ENCODE measurements at places on chromosomes 6 and 20. TPM values are rescaled to one million over a fixed set of nuclear protein-coding genes. Genes with fewer than 3 reads are reported as not detected.

- peak; percentile 18 for DNase-seq
These were observed 70.9 kb downstream of the LCA5 start for GRCh38 chr6:79466207-79466834.

- DNase-seq, result no peak
These were observed 105.6 kb downstream of the BTBD3 start for GRCh38 chr20:12023194-12023795.

DNA sequence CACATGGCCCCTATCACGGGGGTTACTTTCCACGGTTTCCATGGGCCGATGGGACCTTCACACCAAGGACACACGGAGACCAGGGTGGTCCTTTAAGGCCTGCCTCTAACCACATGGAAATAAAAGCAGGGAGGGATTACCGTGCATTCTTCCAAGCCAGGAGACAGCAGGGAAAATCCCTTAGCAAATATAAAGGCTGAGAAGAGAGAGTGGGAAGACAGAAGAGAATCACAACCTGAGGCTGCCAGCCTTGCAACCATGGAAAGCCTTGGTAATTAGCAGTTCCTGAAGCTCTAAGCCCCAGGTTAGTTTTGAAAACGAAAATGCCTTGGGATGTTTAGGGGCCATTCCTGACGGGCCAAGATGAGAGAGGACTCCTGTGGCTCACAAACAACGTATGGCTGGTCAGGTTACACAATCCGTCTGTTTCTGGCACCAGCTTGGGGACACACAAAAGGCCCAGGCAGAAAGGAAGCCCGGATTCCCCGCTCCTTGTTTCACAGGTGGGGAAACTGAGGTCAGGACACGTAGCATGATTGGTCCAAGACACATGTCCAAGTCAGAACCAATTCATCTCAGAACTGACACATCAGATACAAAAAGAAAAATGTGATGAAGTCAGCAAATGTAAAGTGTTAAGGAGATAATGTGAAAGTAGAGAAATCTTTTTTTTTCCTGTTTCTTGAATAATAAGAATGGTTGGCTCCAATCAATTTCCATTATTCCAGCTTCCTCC lies 2.8 kb downstream of the PREX1 start:
- DNase-seq, result no peak

GRCh38 chr20:10079964-10080363 lies 45.2 kb downstream of the ANKEF1 start:
- no peak for DNase-seq

DNA sequence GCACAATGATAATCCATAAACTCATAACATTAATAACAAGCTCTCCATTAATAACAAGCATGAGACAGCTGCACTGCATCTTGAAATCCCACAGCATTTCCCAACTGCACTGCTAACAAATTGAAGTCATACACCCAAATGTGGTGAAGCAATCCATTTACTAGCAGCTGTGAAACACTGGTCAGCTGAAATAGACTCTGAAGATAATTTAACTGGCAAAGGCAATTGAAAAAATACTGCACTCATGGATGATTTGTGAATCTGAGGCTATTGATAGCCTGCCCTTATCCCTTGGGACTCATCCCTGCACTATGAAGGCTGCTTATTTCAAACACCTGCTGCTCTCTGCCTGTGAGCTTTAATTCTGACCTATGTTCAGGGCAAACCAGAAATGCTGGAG lies 49.1 kb upstream of the PLCB1 start:
- no peak for DNase-seq

Gene CFAP61
- not detected for total RNA-seq

GRCh38 chr6:26352315-26352714 lies 12.7 kb upstream of the BTN3A2 start:
- no peak for DNase-seq

Gene OOEP
- total RNA-seq, result 0.13 TPM

GRCh38 chr20:41150664-41151063 lies 13.3 kb downstream of the PLCG1 start:
- DNase-seq, result peak; percentile 95

DNA sequence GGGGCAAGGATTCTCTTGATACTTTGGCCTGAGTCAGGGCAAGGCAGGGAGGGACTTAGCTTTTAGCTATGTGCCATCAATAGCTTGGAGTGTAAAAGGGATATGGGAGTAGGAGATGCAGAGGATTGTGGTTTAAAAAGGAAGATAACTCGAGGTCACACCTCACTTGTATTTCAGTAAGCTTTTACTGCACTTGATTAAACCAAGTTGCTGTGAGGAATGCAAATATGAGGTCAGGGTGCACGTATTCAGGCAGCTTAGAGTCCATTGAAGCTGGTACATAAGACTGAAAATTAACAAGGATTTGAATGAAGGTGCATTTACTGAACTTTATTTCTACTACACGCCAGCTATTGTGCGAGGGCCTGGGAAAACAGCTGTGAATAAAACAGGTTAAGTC lies 32.1 kb downstream of the DSTN start:
- no peak for DNase-seq

Gene BPHL
- total RNA-seq, result 10.1 TPM

Gene HS3ST5
- total RNA-seq, result not detected

Gene NKAPL
- total RNA-seq, result under 0.01 TPM

- DNase-seq, result no peak
These were observed 5.2 kb downstream of the OCSTAMP start for GRCh38 chr20:46545077-46545826.

Gene JAG1
- 113 TPM for total RNA-seq

Gene NRN1
- total RNA-seq, result 28.1 TPM

DNA sequence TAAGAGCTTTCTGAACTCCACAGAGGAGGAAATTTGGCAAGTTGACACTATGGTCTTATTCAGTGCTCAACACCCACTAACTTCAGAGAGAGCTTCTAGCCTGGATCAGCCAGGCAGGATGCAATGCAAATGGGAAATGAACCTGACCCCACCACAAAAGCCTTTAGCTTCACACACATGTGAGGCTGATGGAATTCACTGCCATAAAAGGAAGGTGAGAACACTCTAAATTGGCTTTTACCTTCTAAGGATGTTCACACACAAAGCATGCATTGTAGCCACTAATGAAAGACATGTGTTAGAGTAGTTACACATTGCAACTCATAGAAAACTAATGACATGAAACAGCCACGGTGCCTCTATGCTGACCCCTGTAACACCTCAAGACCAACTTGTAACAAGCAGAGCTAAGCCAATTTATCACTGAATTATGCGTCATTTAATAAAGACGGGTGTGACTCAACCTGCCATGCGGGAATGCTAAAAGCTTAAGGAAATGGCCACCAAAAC lies 262.1 kb downstream of the HACE1 start:
- peak; percentile 51 for DNase-seq

DNA sequence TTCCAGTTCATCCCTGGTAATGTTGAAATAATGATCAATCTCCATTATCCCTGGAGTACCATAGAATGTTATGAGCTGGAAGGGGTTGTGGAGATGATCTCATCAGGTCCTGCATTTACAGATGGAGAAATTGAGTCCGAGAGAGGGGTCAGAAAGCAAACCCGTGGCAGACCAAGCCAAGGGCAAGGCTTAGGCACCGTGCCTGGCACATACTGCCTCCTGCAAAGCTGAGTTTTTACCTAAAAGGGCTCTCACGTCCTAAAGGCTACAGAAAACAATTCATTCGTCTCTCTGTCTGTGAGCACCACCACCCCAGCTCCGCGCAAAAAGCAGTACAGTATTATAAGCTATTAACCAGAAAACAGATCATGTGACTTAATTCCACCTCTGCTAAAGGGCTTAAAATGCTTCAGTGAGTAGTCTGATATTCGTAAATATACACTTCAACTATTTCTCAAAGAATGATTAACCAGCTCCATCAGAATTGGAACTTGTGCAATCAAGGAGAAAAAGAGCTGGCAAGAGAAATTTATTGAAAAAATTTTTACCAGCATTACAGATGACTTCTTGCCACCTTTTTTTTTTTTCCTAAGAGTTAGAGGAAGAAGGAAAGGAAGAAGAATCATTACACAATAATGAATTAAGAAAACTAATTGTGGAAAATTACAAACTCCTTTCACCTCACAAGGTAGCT lies 3.4 kb upstream of the PARD6B start:
- DNase-seq, result no peak

DNA sequence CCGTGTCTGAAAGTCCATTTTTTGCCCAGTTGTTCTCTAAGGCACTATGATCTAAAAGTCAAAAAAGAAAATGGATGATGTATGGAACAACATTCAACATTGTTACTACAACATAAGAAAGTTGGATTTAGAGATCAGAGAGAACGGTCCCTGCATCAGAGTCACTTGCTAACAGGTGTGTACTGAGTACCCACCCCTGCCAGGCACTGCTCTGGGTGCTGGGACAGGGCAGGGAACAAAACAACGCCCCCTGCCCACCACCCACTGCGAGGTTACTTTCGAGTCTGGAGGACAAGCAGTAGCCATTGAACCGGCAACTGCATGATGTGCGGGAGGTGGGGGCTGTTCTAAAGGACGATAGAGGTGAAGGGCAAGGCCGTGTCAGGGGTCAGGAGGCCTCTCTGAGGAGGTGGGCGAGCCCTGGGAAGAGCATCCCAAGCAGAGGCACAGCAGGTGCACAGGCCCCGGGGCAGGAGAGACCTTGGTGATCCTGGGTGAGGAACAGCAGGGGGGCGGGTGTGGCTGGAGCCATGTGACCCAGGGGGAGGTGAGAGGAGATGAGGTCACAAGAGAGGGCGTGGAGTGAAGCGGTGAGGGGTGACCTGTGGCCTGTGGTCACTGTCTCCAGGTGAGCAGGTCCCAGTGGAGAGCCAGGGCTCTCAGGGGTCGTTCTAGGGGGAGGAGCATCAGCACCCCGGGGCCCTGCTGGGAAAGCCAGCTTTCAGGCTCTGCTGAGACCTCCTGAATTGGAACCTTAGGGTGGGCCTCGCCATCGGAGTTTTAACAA lies 197.5 kb upstream of the SULF2 start:
- no peak for DNase-seq

Gene GTSF1L
- total RNA-seq, result not detected

Gene HUS1B
- 0.51 TPM for total RNA-seq

DNA sequence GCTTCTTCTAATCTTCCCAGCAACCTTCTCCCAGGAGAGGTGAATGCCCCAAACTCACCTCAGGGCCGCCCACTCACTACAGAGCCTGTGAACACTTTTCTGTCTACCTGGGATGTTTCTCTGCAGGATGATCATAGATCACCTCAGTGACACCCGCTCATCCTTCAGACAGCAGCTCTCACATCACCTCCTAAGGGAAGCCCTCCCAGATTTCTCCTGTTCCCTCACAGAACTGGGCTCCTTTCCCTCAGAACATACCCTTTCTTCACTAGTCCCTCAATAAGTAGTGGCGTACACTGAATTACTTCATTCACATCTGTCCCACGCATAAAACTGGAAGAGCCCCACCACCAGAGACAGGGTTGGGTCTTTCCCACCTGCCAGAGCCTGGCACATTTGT lies 57.8 kb downstream of the CDK5RAP1 start:
- no peak for DNase-seq

DNA sequence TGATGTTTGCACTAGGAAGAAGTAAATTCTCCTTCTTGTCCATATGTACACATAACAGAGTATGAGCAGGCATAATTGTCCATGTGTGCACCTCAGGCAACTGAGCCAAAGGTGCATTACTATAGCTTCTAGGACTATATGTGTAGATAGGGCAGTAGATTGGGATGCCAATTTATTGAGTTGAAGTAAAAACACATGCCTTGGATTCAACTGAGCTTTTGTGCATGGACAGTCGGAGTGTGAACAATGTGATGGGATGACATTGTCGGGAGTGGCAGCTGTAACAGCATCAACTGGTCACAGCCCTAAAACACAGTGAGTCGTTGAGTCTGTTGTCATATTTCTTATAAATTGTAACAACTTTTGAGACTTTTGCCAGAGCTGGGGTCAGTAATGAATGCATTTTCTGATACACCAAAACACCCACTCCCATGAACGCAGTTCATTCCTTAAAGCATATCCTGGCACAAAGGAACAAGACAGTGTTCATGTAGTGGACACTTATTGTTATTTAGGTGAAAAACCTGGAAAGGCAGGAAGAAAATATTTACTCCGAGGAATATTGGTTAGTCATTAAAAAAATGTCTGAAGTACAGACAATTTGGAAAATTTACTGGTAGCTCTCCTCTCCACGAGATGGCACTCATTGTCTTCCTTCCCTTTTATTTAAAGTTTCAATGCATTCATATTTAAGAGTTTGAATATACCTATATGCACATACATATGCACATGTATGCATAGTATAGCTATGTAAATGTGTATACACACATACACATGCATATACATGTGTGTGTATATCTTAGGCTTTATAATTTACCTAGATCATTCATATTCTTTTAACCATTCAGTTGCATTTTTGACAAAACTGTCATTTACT lies 302.0 kb upstream of the STXBP5 start:
- DNase-seq, result peak; percentile 28

- DNase-seq, result no peak
These were observed 26.3 kb downstream of the PRDM1 start for GRCh38 chr6:106112433-106112832.

DNA sequence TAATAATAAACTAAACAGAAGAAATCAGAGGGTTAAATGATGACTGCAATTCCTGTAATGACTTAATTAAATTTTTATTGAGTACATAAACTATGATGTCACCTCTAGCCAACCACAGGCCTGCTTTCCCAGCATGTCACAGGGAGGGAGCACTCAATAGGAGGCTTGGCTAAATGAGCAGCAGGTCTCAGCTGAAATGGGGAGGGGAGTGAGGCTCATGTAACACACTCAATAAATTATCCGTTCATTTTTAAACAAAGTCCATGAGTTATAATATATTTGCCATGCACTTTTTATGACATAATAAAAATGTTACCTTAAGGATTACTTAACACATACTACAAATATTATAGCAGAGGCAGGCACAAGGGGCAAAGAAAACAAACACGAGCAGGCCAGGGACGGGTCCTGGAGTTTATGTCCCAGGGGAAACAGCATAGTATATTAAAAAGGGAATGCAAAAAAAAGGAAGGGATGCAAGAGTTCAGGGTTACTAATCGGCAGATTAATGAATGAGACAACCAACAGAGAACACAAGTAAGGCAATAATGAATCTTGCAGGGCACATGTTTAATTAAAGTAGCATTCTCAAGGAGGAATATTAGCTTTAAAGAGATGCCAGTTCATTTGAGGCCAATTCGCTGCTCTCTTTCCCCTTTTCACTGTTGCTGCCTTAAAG lies 27.1 kb upstream of the FAM83C start:
- no peak for DNase-seq

Gene CEP162
- total RNA-seq, result 2.9 TPM

GRCh38 chr6:36825452-36825851 lies 13.8 kb downstream of the CPNE5 start:
- DNase-seq, result no peak

DNA sequence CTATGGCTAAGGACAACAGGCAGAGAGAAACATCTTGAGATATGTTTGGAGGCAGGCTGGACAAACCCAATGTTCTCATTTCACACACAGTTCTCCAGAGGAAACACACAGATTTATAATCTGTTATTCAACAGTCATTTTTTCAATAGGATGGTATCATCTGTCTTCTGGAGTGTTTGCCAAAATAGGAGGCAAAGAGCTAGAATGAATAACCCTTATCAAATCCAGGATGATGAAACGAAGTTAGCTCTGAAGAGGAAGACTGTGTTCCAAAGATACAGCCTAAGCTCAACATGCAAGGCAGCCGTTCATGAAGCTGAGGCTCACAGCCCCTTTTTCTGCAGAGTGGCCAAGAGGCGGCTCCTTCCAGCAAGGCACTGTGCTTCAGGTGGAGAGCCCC lies 70.8 kb downstream of the PPP1R3G start:
- no peak for DNase-seq

Gene ITCH
- 49.4 TPM for total RNA-seq
